LNCaP clone FGC (cell line): ENCODE measurements at places on chromosomes 4 and X.

DNA sequence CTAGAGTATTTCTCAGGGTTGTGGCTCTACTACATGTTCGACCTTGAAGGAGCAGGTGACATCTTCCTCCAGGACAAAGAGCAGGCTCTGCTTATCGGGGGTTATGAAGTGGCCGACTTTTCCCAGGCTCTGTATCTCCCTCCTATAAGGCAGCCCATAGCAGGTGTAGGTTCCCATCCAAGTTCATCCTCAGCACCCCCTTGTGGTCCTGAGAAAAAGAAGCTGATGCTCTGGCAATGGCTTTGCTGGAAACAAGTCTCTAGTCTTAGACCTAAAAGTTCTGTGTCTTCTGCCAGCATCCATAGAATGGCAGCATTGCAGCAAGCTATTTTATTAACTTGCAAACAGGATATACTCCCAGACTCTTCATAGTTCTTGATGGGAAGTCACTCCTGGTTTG is 836.6 kb upstream of the PRKX start:
- no peak for DNase-seq

- DNase-seq, result no peak
These were observed 150.3 kb upstream of the BCOR start for GRCh38 chrX:40247848-40248622.

DNA sequence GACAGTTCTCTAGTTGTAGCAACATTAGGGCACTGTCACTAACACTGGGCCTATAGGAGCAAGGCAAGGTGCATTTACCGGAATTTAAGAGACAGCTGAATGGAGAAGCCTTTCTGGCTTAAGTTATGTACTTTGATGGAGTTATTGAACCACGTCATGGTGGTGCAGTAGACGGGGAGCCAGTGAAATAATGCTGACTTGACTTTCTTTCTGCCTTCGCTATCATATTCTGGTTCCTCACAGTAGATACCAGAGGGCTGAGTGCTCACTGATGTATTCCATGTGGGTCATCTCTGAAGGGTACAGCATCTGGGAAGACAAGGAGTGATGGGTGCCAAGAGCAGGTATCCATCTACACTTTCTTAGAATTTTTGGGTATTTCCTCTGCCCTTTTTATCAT is 802.8 kb downstream of the FSTL5 start:
- DNase-seq, result no peak

- DNase-seq, result no peak
These were observed 359.4 kb upstream of the ZCCHC13 start for GRCh38 chrX:73944563-73944908.

- DNase-seq, result no peak
These were observed 433.5 kb downstream of the AFF2 start for GRCh38 chrX:148933881-148934280.

GRCh38 chrX:152028579-152028978 is 54.1 kb upstream of the GABRE start:
- no peak for DNase-seq

DNA sequence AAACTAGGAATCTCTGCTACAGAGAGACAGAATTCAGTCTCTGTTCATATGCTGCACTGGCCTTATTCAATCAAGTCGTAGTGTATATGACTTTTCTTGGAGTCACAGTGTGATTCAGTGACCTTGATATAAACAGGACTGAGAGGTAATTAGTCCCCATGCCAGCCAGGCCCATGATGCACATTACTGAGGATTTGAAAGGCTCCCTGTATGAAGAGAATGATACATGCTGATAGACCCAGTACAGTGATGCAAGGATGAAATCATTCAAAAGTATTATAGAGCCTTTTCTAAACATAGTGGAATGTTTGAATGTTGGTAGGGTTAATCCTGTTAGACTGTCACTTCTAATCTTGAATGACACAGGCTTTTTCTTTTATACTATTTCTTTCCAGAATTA is 34.1 kb downstream of the ANXA3 start:
- no peak for DNase-seq

DNA sequence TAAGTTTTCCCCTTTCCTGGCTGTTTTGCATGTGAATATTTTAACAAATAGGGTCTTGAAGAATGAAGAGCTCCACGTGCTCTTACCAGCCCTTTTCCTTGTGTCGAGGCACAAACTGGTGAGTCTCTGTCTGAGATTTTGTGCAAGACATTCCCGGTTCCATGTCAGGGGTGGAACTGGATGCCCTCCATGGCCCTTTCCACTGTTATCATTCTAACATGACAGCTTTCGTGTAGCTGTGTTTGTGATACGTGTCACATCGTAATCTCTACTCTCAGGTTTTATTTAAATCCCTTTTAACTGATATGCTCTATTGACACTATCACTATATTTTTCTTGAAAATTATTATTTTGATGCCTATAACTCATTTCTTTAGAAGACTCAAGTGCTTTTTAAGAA is 130.4 kb downstream of the SORBS2 start:
- DNase-seq, result no peak

- DNase-seq, result no peak
These were observed 372.7 kb downstream of the INPP4B start for GRCh38 chr4:142473218-142473959.

DNA sequence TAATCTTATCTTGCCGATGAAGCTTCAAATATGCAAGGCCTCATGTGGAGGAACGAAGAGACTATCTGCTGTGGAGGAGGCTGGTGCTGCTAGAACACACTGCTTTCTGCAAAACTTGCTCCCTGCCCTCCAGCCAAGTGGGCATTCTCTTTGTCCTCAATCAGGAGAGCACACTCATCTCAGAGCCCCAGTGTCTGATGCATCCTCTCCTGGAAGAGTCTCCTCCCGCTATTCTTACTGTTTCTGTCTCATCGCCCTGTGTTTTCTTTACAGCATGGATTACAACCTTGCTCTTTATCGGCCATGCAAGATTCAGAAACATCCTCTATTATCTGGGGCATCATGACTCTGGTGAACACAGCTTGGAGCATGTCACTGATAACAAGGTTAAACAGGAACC is 68.2 kb upstream of the MTNR1A start:
- no peak for DNase-seq

GRCh38 chrX:97405031-97405660 is 521.4 kb downstream of the RPA4 start:
- DNase-seq, result no peak

DNA sequence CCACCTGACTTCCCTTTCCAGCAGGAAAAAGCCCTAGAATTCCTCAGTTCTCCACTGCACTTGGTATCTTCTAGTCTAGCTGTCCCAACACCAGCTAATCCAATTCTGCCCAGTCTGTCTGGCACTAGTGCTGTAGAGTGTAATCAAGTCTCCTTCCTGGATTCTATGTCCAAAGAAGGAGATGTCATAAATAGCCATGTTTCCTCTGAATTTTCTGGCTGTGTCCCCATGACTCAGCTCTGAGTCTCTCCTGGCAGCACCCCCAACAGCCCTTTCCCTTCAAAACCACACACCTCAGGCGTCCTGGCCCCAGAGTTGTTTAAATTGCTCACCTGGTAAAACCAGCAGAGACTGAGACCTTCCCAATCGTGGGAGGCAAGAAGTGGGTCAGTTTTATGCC is 197.2 kb downstream of the GRXCR1 start:
- no peak for DNase-seq

- DNase-seq, result no peak
These were observed 182.6 kb downstream of the ATOH1 start for GRCh38 chr4:94011190-94011589.
